ENCODE measurements at places on chromosomes 11 and 22.

- no peak for DNase-seq
Observed at GRCh38 chr11:63660972-63661371, 10.2 kb downstream of the ATL3 start.

GRCh38 chr11:10856689-10857458 is 979 bp downstream of the ZBED5 start:
- no peak for DNase-seq

DNA sequence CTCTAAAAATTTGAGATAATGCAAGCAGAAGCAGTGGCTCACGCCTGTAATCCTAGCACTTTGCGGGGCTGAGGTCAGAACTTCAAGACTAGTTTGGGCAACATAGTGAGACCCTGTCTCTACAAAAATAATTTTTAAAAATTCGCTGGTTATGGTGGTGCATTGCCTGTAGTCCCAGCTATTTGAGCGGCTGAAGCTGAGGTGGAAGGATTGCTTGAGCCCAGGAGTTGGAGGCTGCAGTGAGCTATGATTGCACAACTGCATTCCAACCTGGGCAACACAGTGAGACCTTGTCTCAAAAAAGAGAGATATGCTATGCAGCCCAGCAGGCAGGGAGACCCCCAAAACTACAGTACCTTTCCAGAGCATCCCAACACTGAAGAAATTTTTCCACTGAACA is 2.3 kb downstream of the CTSC start:
- no peak for DNase-seq

DNA sequence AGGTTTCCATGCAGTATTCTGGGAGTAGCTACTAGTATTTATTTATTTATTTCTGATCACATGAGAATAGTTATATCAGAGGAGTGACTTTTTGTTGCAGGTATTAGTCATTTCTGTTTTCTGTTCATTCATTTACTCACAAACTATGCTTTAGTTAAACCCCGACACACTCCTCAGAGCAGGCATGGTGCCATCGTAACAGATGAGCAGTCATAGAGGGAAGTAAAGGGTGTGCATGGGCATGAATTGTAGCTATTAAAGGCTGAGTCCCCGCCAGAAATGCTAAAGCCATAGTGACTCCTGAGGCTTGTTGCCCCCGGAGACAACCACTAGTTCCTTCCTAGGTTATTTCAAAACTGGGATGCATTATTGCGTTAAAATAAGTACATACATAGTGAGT is 10.6 kb downstream of the JHY start:
- no peak for DNase-seq

DNA sequence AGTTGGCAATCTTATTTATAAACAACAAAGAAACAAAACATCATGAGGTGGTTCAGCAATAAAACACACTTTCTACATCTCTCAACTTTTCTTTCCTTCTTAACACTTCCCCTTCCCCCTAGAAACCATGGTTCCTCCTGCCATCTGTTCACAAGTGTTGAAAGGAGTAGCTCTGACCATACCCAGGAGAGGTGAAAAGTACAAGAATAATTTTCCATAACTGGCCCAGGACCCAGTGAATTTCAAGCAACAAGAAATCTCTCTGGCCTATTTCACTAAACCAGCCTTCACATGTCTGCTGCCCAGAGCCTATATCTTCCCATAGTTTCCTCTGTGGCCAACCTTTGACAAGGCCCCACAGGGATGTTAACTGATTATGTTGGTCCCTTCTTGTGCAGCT is 98.2 kb upstream of the CEP126 start:
- DNase-seq = no peak

DNA sequence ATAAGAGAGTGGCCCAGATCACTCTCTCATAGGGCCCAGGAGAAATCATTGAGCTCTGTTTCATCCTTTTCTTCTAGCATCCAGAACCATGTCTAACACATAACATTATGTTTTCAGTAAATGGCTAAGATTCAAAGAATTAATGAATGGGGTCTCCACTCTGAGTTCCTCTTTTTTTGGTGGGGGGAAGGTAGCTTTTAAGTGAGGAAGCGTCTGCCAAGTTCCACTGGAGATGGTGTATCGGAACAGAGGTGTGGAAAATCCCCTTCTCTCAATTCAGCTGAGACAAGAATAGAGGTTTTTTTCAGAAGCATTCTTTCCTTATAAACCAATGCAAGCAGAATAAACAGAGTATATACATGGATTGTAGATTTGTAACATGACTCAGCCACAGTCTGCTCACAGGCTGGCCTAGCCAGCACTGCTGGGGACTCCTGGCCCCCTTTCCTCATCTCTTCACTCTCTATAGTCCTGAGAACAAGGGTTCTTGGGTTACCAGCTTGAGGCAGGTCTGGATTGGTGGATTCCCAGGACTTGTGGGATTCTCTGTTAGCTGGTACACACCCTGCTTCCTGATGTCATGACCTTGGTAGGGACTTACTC is 97.2 kb downstream of the TRAF6 start:
- DNase-seq = no peak

Measured in H1 (cell line).